ENCODE measurements at places on chromosomes 5 and 9.

DNA sequence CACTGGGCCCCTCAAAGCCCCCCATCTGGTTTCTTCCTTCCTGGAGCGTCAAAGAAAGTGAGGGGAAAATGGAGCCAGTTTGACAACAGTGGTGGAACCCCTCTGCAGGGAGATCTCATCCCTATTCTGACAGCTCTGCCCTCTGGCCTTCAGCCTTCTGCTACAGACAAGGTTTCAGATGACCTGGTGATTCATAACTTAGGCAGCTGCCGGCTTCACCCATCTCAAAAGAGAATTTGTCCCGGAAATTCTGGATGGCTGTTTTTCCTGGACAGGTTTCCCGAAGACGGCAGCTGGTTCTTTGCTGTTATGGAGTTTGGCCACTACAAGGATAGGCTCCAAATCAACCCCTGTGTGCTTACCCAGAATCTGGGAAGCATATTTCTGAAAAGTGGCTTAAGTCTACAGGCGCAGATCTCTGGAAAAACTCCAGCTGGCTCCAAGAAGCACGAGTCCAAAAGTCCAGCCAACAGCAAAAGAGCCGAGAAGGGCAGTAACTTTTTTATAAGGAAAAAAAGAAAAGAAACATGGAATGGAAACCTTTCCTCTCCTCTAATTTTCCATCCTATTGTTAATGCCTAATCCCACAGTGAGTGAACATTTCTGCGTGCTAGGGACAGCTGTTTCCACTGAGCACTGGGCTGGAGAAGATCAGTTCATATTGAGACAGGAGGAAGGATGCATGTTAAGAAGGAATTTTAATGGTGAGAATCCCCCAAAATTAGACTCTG is 54.5 kb downstream of the ZNF366 start:
- DNase-seq: peak; percentile 96

GRCh38 chr5:35876454-35876853 is 19.8 kb downstream of the IL7R start:
- DNase-seq: no peak

- no peak for DNase-seq
These were observed 1116.2 kb upstream of the EDIL3 start for GRCh38 chr5:85500869-85501268.

DNA sequence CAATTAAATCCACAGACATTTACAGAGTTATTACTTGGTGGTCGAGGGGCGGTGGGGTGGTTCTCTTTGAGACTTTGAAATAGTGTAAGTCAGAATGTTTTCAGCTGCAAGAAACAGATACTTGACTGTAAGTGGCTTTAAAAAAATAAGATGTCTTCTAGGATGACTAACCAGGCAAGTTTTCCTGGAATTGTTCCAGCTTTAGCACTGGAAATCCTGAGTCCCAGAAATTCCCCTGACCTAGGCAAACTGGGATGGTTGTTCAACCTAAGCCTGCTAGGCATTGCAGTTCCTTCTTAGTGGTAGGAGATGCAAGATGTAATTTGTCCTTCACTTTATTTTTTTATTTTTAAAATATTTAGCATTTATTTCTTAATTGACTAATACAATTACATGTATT is 169.5 kb upstream of the POC5 start:
- no peak for DNase-seq

DNA sequence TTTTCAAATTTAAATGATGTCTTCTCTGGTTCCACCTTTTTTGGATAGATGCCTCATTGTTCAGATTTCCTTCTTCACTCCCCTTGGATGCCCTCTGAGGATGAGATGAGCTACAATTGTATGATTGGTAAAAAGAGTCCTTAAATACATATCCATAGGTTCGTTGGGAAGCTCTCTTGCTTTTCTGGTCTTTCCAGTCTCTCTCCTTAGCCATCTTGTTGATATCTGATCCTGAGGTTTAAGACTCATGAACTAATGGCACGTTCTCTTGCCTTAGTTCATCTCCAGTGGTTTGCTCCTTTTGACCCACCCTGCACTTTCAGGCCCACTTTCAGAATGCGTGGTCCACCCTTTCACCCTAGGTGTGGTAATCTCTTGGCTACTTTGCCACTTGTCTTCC is 33.2 kb upstream of the TUT7 start:
- no peak for DNase-seq

- DNase-seq: no peak
These were observed 421.7 kb upstream of the KIF2A start for GRCh38 chr5:61884252-61884855.

- no peak for DNase-seq
These were observed 450.4 kb upstream of the CHD1 start for GRCh38 chr5:99379187-99379586.

DNA sequence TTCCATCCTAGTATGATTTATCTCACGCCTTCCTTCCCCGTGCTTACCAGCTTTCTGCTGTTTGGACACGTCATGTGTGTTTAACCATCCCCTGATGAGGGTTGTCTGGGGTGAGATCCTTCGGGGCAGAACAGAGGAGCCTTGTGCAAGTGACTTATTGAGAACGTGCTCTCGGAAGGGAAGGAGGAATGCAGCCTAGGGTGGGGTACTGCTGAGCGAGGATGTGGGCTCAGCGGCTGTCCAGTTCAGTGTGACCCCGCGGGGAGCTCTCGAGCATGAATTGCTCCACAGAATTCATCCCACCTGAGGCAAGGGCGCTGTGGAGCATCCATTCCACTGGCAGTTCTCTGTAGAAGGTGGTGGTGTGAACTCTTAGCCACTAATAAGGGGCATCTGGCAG is 4.0 kb downstream of the MYOZ3 start:
- DNase-seq: no peak

GRCh38 chr9:125984461-125984860 is 237.3 kb downstream of the PBX3 start:
- DNase-seq: no peak

GRCh38 chr9:99693888-99694287 is 127.8 kb upstream of the NR4A3 start:
- DNase-seq: no peak

DNA sequence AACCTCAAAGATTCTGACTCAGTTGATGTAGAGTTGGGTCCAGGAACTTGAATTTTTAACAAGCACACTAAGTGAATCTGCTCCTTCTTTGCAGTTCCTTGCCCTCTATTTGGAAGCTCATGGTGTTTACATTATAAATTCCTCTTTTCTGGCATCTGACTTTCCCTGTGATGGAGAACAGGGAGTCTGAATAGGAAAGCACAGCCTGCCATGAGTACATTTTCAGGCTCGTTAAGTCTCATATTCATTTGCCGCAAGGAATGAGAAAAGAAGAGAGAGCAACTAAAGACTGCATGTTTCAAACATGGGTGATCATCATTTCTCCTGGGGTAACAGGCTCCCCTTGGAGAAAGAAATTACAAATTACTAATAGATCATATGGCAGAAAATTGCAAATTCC is 468.1 kb upstream of the DMAC1 start:
- no peak for DNase-seq

- no peak for DNase-seq
These were observed 77.2 kb upstream of the IRX4 start for GRCh38 chr5:1959725-1960581.

- no peak for DNase-seq
These were observed 12.9 kb downstream of the DYNC2I2 start for GRCh38 chr9:128643519-128644300.

GRCh38 chr5:139820606-139821005 is 25.0 kb downstream of the PSD2 start:
- no peak for DNase-seq

DNA sequence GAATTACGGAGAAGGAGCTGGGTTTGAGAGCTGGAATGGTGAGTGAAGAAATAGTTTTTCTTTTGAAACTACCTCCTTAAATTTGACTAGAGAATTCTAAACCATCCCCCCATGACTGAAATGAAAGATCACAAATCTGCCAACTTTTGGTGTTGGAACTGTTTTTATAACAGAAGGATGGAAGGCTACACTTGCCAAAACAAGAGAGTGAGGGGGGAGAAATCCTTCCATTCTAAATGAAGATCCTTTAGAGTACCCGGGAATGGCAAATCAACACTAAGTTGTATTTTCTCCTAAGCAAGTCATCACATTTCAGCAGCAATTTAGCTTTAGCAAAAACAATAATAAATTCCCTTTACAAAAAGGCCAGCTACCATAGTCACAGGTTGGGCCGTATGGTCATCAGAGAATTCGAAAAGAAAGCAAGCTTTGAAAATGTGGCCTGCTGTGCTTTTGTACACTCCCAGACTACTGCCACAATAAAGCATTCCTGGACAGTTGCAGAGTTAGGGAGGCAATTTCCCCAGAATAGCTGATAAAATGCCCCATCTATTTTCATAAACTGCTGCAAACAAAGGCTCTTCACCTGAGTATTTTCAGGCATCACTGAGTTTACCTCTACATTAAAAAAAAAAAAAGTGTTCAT is 25.0 kb upstream of the FREM1 start:
- DNase-seq: no peak

GRCh38 chr9:72984226-72984947 is 31.5 kb upstream of the ALDH1A1 start:
- DNase-seq: no peak

DNA sequence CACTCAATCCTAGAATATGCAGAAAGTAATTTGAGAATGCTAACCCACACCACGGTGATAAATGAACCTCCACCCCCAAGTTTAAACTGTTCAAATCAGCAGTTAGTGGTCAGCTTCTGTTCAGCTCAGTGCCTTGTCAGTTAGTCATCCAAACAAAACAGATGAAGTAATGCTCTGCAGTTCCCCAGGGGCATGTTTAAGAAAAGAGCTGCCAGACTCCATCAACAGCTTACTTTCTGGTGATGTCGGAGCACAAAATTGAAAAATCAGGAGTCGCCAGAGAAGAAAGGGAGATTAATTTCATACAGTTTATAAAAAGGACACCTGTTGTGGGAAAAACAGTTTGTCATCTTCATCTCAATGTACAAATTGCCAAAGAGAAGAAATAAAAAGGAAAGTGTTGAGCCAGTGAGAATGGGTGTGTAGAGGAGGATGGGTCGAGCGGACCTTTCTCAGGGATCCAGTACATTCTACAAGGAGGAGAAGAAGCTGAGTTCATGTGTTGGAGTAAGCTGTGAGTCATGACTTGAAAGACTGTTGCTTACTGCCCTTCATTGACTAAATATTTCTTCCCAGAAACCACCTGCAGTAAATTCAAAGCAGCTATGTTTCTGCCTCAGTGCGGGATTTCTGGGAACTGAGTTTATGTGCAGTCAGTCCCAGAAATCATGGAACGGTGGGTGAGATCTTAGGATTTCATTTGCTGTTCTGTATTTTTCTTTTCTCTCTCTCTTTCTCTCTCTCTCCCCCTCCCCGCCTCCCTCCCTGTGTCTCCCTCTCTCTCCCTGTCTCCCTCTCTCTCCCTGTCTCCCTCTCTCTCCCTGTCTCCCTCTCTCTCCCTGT is 13.7 kb downstream of the TRIO start:
- peak; percentile 44 for DNase-seq

GRCh38 chr5:139314276-139314675 is 20.7 kb downstream of the MATR3 start:
- no peak for DNase-seq

- no peak for DNase-seq
These were observed 30.2 kb upstream of the CCNG1 start for GRCh38 chr5:163407034-163407655.

DNA sequence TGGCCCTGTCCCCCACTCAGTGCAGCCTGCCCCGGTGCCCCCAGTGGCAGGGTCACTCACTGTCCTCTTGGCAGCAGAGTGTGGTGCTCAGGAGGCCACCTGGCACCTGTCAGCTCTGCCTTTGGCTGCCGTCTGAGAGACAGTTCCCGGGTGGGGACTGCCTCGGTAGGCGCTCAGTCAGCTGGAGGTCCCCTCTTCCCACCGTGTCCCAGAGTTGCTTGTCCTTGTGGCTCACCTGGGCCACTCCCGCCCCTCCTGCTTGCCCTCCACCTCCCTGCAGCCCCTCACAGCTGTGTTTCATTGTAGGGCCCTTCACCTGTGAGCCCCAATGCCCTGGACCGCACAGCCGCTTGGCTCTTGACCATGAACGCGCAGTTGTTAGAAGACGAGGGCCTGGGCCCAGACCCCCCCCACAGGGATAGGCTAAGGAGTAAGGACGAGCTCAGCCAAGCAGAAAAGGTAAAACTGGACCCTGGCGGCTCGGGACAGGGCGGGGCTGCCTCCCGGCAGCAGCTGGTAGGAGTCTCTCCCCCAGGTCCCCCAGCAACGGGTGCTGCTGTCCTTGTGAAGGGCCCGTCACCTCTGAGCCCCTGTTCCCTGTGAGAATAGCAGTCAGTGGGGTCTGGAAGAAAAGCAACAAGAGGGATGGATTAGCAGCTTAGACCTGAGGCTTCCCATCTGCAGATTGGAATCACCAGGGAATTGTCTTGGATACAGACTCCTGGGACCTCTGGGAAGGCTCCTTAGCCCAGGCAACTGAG is 122.7 kb downstream of the DAB2IP start:
- no peak for DNase-seq

DNA sequence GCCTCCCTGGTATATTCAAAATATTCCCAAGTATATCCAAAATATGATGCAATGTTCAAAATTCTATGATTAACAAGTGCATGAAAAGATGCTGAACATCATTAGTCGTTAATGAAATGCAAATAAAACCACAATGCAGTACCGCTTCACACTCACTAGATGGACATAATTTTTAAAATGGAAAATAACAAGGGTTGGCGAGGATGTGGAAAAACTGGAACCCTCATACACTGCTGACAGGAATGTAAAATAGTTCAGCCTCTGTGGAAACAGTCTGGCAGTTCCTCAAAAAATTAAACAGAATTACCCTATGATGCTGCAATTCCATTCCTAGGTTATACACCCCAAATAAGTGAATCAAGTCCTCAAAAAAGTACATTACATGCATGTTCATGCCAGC is 36.1 kb upstream of the MYOT start:
- no peak for DNase-seq

DNA sequence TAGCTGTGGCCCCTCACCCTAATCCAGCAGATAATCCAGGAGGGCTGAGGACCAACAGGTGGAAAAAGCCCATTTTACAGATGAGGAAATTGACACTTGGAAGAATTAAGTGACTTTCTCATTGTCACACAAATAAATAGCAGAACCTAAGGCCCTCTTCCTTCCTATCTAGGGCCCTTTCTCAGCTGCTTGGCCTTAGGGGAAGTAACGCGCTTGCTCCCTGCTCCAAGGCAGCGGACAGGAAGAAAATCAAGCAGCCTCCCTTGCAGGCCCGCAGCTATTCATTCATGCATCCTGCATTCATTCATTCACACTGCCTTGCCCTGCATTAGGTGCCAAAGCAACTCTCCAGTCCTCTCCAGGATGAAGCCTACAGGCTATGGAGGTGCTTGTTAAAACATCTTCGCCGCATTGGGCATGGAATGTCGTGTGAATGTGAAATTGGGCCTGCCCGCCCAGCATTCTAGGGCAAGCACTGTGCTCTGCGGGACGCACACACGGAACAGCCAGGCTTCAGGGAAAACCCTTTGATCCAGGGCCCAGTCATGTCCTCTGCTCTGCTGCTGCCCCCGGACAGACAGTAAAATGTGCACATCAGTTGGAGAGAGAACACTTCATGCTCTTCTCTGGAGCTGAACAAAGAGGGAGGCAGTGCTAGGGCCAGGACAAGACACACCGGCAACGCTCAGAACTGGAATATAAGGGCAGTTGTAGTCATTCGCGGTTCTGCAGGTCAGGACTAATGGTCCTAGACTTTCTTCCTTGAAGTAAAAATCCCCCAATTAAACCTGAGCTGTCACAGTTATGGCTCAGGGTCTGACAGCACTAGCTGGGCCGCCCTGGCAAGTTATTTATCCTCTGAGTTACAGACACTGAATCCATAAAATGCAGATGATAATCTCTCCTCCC is 166.0 kb downstream of the COL23A1 start:
- no peak for DNase-seq

GRCh38 chr5:136081217-136081591 is 51.4 kb upstream of the SMAD5 start:
- DNase-seq: no peak
